Stimulated activated CD4-positive, alpha-beta T cell treated with anti-CD3 and anti-CD28 coated beads, Interleukin-1b, Interleukin-23, amount 100 ng/mL, for 4 hours (primary cell): ENCODE measurements at places on chromosomes 5 and 9.

GRCh38 chr9:82961504-82962125 lies 101.3 kb downstream of the RASEF start:
- no peak for DNase-seq

DNA sequence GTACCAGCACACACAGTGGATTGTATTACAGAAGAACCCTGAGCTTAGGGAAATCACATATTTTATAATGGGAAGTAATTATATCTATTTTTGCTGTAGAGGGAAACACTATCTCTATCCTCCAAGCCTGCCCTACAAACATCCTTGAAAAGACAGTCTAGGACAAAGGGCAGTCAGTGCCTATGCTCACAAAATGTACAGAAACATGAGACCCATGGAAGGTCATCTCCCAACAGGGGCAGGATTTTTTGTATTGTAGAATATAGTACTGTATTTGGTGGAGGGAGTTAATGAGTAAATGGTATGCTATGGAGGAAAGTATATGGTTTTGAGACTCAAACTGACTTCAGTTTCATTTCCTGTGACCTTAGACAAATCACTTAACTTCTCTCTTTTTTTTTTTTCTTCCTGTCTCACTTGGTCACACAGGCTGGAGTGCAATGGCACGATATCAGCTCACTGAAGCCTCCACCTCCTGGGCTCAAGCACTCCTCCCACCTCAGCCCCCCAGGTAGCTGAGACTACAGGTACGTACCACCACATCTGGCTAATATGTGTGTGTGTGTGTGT lies 5.8 kb upstream of the RAB14 start:
- DNase-seq = no peak

DNA sequence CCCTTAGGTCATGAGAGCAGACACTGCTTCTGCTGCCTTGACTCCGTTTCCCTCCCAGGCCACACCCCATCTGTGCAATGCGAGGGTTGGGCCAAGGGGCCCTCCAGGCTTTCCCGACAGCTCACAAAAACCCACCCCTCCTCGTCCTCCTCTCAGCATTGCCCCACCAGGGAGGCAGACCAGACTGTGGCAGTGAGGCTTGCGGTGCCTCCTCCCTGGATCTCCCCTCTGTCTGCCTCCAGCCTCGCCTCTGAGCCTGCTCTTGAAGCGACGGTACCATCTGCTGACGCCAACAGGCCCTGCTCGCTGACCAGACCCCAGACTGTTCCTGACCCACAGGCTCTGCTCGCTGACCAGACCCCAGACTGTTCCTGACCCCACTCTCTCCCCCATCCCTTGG lies 99.2 kb upstream of the CACNA1B start:
- DNase-seq = no peak

DNA sequence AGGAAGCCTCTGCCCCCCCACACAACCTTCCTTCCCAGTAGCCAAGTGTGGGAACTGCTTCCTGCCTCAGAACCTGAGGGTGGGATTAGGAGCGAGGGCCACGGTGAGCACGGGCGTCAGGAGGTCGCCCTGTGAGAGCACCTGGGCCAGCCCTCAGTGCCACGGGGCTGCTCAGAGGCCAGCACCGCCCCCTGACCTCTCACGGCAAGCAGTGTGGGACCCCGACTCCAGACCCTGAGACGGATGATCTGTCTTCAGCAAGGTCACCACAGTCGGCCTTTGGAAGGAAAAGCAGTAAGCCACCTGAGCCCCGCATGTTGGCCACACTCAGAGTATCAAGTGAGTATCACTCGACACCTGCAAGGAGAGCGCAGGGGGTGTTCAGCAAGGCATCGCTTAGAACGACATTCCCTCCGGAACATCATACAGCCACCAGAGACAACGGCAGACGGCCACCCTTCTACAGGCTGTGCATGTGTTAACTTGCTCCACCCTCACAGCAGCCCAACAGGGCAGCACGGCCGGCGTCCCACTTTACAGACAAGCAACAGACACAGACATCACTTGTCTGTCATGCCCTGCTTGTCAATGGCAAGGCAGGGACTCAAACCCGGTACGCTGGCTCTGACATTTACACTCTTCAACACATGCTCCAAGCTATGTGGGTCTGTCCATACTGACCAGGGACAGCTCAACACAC lies 50.2 kb downstream of the IPPK start:
- no peak for DNase-seq

- no peak for DNase-seq
These were observed 231.6 kb upstream of the TAS2R1 start for GRCh38 chr5:9861666-9862256.

- no peak for DNase-seq
These were observed 29.3 kb upstream of the ABL1 start for GRCh38 chr9:130805510-130806326.

- DNase-seq = no peak
These were observed 137.6 kb downstream of the NPR3 start for GRCh38 chr5:32848681-32849080.

GRCh38 chr9:17795744-17796143 lies 216.9 kb downstream of the SH3GL2 start:
- DNase-seq = no peak

- DNase-seq = no peak
These were observed 193.7 kb downstream of the CACNA1B start for GRCh38 chr9:138071292-138071691.

GRCh38 chr9:35729700-35730485 lies 2.1 kb downstream of the TLN1 start:
- DNase-seq = no peak

DNA sequence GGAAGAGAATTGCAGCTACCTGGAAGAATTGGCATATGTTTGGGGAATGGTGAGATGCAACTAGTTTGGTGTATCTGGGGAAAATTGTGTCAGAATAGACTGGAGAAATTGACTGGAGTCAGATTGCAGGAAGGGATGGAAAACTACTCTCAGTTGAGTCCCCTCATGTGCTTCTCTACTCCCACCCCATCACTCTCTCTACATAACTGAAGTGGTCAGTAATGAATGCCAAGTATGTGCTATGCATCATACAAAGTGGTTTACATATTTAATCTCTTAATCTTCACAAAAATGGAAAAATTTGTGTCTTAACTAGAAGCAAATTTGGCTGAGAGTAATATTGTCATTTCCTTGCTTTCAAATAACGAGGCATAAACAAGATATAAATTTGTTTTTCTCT lies 146.4 kb upstream of the TNC start:
- no peak for DNase-seq

DNA sequence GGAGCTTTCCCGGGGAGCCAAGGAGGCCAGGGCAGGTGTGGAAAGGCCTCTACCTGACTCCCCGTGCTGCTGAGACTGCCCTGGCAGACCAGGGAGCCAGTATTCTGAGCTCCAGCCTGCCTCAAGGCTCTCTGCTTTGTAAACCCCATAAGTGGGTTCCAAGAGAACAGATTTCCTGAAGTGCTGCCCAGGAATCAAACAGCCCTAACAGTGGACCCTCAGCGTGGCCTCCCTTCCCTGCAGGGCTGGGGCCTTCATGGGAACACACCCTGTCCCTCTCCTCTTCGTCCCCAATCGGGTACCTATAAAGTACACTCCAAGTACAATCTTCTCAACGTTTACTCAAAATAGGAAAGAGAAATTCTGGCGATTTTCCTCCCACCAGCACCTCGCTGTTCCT lies 252.5 kb downstream of the FSTL4 start:
- DNase-seq = no peak

DNA sequence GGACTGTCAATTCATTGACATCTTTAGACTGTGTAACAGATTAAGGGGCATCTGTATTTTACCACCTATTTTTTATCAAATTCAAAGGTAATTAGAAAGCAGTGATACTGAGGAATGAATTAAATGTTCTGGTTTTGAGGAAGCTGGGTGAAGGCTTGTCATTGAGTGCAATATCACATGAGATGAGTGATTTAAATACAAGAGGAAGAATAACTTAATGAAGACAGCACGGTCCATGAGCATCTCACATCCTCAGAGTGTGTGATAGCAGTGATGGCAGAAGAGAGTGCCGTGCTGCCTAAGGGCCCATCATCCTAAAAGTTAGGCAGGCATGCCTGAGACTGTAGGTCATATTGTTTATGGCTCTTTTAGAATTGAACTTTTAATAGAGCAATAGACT lies 263.3 kb downstream of the MAST4 start:
- no peak for DNase-seq

- DNase-seq = no peak
These were observed 83.1 kb downstream of the DPYSL3 start for GRCh38 chr5:147426640-147427327.

GRCh38 chr5:74212336-74212735 lies 428.2 kb downstream of the ENC1 start:
- DNase-seq = no peak

GRCh38 chr9:88658311-88658822 lies 123.4 kb downstream of the NXNL2 start:
- no peak for DNase-seq

DNA sequence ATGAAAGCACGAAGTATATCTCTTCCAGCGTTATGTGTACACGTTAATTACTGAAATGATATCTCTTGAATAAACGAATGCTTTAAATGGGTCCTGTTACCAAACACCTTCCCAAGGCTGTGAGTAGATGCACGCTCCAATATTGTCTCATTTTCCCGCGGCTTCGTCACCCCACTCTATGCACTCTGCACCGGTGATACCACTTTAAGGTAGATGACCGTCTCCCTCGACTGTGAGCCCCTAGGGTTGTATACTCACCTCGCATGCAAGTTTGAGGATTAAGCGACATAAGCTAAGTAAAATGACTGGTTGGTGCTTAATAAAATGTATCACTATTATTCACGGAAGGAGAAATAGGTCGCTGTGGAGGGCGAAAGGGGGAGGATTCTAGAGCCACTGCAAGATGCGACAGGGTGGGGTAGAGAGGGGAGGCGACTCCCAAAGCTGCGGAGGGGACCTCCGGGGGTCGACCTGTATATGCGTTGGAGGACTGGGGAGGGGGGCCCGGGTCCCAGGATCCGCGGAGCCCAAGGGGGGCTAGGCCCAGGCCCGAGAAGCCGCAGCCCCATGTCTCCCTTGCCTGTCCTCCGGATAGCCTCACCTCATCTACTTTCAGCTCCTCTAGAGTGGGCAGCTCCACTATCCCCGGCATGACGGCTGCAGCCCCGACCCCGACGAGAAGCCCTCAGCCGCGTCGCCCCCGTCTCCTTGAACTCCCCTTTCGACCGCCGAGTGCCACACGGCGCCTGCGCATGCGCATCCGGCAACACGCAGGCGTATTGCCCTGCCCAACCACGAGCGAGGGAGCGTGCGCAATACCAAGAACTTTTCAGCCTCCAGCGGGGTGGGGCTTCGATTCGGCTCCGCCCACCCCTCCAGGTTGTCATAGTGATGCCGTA lies at the start of the genes MORN5 and NDUFA8:
MORN5 (plus strand) TSS at position 883 of the 899 bp plus-strand sequence. CDS start 65 bp downstream, outside the sequence.
NDUFA8 (minus strand) TSS at position 754 of the 899 bp plus-strand sequence; CDS start at position 652, 102 bp downstream.
- DNase-seq = peak; percentile 96

DNA sequence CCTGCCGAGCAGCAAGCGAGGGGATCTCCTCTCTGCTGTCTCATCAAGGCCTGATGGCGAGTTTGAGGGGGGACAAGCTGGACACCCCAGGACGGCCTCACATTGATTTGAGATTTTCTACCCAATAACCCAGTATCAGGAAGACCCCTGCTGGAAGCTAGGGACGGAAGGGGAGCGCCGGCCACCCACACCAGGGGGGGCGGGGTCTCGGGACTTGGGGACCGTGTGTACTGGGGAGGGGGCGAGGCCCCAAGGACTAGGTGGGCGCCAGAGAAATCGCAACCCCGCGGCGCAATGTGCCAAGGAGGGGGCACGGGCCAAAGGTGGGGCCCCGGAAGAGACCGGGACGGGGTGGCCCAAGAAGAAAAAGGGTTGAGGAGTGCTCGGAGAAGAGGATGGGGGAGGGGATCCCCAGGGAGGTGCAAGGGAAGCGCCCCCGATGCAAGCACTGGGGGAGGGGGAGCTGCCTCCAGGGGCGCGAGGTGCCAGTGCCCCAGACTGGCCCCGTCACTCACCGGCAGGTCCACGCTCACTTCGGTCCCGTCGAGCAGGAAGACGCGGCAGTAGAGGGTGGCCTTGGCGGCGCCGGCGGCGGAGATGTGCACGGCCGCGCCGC lies 1.1 kb downstream of the EPB41L4B start:
- no peak for DNase-seq

GRCh38 chr5:150630461-150631325 lies 9.8 kb upstream of the SYNPO start:
- DNase-seq = no peak

DNA sequence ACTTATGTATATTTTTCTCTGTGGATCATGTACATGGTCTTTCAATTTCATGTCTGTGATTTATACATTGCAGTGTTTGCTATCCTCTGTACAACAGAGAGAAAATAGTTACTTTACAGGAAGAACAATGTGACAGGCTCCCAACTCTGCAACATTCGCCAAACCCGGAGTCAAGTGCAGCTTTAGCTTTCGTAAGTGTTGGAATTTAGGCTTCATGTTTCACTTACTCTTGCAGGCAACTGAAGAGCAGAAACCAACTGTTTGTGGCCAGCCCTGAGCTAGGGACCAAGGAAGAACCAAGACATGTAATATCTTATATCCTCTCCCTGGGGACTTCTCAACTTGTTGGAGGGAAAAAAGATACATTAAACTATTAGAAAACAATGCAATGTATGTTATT lies 147.9 kb downstream of the C5orf15 start:
- no peak for DNase-seq

- no peak for DNase-seq
These were observed 98.4 kb upstream of the ZNF366 start for GRCh38 chr5:72605632-72606031.

DNA sequence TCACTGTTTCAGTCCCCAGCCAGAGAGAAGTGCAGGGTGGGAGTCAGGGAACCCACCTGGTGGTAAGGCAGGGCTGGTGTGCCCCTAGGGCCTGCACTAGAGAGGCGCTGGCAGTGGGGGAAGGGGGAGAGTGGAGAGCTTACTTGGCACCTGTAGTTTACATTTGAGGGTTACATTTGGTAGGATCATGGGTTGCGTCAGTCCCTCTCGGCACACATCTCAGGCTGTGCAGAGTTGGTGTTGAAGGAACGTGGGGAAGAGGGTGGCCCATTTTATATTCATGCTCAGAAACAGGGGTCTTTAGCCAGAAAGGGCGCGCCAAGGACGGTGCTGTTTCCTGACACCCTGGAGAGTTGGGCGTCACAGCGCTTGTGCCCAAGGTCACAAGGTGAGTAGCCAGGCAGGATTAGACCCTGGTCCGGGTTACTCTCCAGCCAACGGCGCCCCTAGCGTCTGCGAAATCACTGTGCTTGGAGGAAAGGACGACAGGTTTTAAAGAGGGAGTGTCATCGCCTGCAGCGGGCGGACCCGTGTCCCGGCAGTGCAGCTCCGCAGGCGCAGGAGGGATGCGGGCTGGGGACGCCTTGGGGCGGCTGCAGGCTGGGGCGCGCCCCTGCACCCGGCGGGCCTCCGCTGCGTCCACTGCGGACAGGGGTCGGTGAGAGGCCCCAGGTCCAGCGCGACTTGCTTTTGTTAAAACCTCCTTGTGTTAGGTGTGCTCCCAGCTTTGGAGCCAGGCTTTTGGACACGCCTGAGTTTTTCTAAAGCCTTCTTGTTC lies 272.6 kb downstream of the FANCC start:
- DNase-seq = no peak

GRCh38 chr5:88377705-88378656 lies 109.3 kb upstream of the TMEM161B start:
- DNase-seq = no peak
